ENCODE measurements at places on chromosomes 5 and 9. TPM values are rescaled to one million over a fixed set of nuclear protein-coding genes. Genes with fewer than 3 reads are reported as not detected.

HRCT1 gene
- total RNA-seq: 1.7 TPM

CAVIN4 gene
- 4.2 TPM for total RNA-seq

DNA sequence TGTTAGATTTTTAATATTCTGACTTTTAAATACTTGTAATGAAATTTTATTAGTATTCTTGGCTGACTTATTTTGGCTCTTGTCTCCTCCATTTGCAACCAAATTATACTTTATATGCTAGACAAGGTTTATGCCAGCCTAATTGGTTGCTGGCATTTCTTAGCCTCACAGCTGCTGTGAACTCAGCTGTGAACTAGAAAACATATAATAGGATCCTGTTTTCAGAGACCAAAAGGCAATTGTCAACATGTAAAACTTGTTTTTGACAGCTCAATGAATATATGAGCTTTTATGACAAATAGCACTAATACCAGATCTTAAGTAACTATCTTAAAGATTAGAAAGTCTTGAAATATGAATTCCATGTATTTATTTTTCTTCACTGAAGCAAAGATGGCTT is 25.9 kb downstream of the KIF2A start:
- H3K4me3 ChIP-seq: no peak overlapping the region
- DNase-seq: no peak
- no peaks in the 10 kb centered on the region for H3K27me3 ChIP-seq
- peaks cover 10% of the 10 kb centered on the region for H3K36me3 ChIP-seq
- H3K27ac ChIP-seq: no peak overlapping the region

- H3K4me3 ChIP-seq: no peak overlapping the region
- no peak for DNase-seq
- H3K27ac ChIP-seq: no peak overlapping the region
- H3K27me3 ChIP-seq: peaks cover 17% of the 10 kb centered on the region
Observed at GRCh38 chr5:38575476-38575875, 19.0 kb upstream of the LIFR start.

DNA sequence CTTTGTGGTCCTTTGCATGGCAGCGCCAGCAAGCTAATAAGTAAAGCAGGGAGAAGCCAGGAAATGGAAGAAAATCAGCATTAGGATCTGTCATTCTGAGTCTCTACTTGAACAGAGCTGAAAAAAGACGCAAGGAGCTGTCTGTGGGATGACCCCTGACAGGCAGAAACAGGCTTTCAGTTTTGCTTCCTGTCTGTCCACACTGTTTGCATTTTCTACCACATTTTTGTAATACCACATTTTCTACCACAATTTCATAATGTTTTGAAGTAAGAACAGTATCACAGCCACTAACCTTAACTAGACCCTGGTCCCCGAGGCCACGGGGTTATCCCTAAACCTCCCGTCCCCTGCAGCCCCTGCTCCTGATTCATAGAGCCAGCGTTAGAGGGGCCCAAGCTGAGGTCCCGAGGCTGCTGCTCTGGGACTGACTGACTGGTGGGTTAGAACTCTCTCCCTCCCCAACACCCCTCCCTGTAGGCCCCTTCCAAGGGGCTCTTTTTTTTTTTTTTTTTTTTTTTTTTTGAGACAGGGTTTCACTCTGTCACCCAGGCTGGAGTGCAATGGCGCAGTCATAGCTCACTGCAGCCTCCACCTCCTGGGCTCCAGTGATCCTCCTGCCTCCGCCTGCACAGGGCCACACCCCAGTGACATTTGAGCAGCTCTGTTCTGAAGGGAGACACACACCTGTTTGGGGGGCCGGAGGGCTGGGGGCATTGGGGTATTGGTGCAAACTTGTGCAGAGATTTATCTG is 4.0 kb upstream of the CLIC3 start:
- no peaks in the 10 kb centered on the region for H3K36me3 ChIP-seq
- DNase-seq: peak; percentile 79
- H3K4me1 ChIP-seq: peaks cover 16% of the 10 kb centered on the region
- H3K27me3 ChIP-seq: no peaks in the 10 kb centered on the region
- no peak overlapping the region for H3K4me3 ChIP-seq

GRCh38 chr9:91697201-91697600 is 252.8 kb downstream of the ROR2 start:
- H3K27me3 ChIP-seq: no peaks in the 10 kb centered on the region
- no peaks in the 10 kb centered on the region for H3K4me1 ChIP-seq
- no peaks in the 10 kb centered on the region for H3K36me3 ChIP-seq
- no peak overlapping the region for H3K4me3 ChIP-seq
- no peak overlapping the region for H3K27ac ChIP-seq

GRCh38 chr5:8213701-8214240 is 344.8 kb downstream of the MTRR start:
- H3K4me1 ChIP-seq: no peaks in the 10 kb centered on the region
- H3K4me3 ChIP-seq: no peak overlapping the region
- no peaks in the 10 kb centered on the region for H3K27me3 ChIP-seq
- H3K27ac ChIP-seq: no peak overlapping the region
- no peak for DNase-seq

DNA sequence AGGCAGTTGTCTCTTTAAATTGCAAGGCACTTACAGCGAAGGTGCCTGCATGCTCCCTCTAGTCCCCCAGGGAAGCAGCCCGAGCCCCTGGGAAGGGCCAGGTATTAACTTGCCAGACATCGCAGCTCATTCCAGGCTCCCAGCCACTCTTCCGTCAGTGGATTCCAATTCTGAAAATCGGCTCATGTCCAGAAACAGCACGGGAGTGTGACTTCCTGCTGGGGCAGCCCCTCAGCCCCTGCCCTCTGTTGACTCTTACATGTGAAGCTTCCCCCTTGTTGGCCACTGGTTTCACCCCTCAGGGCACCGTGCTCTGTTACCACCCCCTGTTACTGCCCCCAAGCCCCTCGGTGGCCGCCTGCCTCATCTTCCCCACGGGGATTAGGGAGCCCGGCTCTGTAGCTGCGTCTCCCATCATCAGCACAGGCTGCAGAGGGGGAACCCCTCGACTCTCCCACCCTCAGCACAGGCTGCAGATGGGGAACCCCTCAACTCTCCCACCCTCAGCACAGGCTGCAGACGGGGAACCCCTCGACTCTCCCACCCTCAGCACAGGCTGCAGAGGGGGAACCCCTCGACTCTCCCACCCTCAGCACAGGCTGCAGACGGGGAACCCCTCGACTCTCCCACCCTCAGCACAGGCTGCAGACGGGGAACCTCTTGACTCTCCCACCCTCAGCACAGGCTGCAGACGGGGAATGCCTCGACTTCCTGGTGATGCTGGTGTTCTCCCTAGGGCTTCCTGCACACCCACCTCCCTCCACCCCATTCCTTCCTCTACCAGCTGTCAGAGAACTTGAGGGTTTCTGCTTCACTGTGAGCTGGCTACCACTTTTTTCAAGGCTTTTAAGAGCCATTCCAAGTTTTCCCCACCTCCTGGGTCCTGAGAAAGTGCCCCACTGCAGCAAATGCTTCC is 11.1 kb upstream of the CACNA1B start:
- no peak overlapping the region for H3K4me3 ChIP-seq
- H3K4me1 ChIP-seq: no peaks in the 10 kb centered on the region
- no peaks in the 10 kb centered on the region for H3K27me3 ChIP-seq
- no peak overlapping the region for H3K27ac ChIP-seq
- no peaks in the 10 kb centered on the region for H3K36me3 ChIP-seq
- DNase-seq: no peak

DNA sequence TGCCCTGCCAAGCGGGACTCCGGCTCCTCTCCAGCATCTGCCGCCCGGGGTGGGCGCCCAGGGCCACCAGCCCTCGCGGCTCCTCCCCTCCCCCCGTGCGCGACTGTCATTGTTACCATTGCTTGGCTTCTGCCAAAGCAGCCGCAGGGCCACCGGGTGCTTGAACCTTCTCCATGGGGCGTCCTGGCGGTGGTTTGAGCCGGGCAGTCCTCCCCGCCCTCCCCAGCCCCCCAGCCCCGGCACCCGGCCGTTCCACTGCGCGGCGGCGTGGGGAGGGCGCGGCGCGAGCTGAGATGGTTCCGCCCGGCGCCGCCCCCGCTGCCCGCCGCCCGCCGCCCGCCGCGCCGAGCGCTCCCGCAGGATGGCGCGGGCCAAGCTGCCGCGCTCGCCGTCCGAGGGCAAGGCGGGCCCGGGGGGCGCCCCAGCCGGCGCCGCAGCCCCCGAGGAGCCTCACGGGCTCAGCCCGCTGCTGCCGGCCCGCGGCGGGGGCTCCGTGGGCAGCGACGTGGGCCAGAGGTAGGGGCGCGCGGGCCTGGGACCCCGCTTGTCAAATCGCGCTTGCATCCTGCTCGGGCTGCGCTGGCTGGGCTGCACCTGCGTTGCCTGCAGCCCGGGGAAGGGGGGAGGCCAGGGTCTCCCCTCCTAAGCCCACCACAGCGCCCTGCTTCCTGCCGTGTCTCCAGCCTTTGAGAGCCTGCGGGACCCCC is 34.4 kb downstream of the KCNT1 start:
- H3K27ac ChIP-seq: no peak overlapping the region
- no peaks in the 10 kb centered on the region for H3K36me3 ChIP-seq
- no peak for DNase-seq
- no peak overlapping the region for H3K4me3 ChIP-seq
- H3K4me1 ChIP-seq: no peaks in the 10 kb centered on the region
- H3K27me3 ChIP-seq: peaks cover 32% of the 10 kb centered on the region

DNA sequence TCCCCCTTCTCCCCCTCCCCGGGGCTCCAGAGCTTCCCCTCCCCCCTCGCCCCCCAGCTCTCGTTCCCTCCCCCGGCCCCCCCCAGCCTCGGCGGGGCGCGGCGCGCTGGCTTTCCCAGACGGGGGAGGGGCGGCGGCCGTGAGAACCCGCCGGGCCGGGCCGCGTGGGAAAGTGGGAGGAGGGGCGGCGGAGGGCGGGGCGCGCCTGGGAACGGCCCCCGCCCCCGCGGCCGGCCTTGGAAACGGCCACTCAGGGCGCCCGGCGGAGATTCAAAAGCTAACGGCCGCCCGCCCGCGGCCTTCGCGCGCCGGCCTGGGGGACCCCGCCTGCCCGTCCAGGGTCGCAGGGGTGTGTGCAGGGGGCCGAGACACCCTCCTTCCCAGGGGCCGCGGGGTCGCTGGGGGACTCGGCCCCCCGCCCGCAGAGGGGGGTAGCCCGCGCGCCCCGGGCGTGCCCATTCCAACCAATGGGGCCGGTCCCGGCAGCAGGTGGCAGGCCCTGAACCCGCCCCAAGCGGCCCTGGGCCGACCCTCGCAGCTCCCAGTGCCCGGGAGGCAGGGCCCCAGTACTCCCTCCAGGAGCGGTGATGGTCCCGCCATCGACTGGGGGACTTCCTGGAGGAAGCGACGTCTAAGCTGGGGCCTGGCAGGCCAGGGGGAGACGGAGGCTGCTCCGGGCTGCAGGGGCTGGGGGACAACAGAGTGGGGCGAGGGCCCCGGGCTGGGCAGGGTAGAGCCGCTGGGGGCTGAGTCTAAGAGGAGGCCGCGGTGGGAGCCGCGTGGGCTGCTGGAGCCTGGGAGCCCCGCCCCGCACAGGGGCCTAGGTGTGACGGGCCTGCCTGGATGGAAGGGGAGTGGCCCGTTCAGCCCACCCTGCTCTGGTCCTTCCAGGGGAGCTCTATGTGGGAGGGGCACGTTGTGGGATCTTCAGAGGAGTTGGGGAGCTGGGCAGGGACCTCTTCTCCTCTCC is 14.2 kb upstream of the NRARP start:
- H3K27me3 ChIP-seq: no peaks in the 10 kb centered on the region
- no peaks in the 10 kb centered on the region for H3K36me3 ChIP-seq
- no peak overlapping the region for H3K27ac ChIP-seq
- H3K4me1 ChIP-seq: 0 out of 2 replicates have a peak, but pooled peaks cover 2% of the 10 kb centered on the region
- DNase-seq: no peak

GRCh38 chr9:103533318-103533717 is 538.2 kb downstream of the CYLC2 start:
- no peaks in the 10 kb centered on the region for H3K27me3 ChIP-seq
- no peaks in the 10 kb centered on the region for H3K36me3 ChIP-seq
- no peak for DNase-seq
- H3K4me1 ChIP-seq: no peaks in the 10 kb centered on the region
- H3K4me3 ChIP-seq: no peak overlapping the region

Measured in IMR-90 (cell line).